Hematopoietic multipotent progenitor cell treated with erythropoietin and hydrocortisone succinate and interleukin-3 and kit ligand, for 4 days (in vitro differentiated cells): ENCODE measurements at places on chromosomes 12 and 14.

DNA sequence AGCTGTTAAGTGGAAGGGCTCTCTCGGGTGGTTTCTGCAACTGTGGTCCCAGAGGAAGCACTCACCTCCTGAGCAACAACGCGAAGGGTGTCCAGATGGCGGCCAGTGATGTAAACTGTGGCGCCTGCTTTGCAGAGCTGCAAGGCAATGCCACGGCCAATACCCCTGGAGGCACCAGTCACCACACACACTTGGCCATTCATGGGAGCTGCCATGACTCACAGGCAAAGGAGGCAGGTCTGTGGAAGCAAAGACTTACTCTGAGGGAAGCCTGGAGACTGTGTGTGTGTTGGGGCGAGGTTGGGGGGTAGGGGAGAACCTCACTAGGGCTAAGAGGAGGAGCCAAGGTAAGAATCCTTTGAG, 707 bp downstream of the DHRS1 start:
- DNase-seq, result peak; percentile 32

- DNase-seq, result no peak
These were observed 4.6 kb upstream of the SLC8A3 start for GRCh38 chr14:70193396-70193795.

- no peak for DNase-seq
These were observed 13.9 kb upstream of the PDE1B start for GRCh38 chr12:54535474-54535873.

DNA sequence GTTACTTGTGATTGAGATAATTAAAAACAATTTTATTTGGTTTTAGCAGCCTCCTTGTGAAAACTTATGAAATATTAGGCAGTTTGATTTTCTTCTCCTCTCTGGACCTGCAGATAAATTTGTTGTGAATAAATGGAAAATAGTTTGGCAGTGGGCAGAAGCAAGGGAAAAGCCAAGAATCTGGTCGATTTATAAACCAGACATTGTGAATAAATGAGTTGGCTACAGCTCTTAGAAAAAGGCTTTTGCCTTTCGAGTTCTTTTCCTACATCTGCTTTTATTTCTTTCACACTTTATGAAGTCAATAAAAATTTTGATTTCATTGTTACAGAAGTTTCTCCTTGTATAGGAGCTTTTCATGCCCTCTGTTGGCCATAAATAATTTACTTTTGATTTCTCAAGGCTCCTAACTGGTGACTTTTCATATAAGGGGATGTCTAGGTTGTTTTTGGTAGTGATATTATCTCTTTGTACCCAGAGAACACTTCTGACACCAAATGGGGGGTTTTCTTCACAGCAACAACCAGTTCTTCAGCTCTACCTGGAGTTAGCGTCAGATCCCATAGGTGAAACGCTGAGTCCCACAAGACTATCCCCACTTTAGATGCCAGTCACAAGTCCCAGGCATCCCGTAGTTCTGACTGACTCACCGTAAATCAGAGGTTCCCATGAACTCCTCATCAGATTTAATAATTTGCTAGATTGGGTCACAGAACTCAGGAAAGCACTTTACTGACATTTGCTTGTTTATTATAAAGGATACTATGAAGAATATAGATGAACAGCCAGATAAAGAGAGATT, 136.5 kb upstream of the DNM1L start:
- DNase-seq, result peak; percentile 33

GRCh38 chr14:104243200-104243599, 104.8 kb downstream of the KIF26A start:
- no peak for DNase-seq

- no peak for DNase-seq
These were observed 84.8 kb upstream of the KITLG start for GRCh38 chr12:88665071-88665470.

DNA sequence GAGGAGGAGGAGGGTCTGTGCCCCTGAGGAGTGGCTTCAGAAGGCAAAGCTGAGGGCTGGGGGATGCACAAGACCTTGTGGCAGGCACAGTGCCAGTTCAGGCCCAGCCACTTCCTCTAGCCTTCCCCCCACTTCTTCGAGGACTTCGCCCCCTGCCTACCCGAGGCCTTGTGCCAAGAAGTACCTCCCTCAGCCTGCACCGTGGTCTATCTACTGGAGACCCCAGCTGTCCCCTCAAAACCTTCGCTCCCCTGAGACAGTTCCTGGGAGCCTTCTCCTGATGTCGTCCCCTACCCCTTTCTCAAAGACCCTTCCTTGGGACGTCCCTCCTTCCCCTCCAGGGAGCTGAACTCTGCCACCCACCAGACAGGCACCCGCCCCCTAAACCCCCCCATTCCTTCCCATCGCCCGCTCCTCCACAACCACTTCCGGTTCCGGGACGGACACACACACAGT, 604 bp downstream of the ZNF384 start:
- DNase-seq, result peak; percentile 83

- no peak for DNase-seq
These were observed 91.6 kb upstream of the GRIN2B start for GRCh38 chr12:14072987-14073386.

DNA sequence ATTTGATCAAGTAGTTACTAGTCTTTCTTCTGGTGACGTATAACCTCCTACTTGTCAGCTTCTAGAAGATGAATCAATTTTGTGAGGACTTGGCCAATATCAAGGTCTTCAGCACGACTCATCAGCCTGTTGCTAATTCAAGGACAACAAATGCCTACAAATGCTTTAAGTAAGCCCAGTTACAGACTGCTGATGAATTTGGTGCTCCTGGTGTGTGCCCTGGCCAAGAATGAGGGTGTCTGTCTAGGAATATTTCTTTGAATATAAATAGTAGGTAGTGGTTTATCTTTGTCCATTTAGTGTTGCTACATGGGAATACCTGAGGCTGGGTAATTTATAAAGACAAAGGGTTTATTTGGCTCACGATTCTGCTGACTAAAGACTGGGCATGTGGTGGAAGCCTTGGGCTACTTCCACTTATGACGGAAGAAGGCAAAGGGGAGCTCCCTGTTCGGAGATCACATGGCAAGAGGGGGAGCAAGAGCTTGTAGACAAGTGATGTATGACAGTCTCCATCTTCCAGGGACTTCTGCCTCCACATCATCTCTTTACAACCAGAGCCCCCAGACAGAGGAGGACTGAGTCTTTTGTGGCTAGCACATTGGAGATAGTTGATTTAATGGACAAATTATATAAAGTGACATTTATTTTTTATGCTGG, 180.2 kb downstream of the CRADD start:
- no peak for DNase-seq

GRCh38 chr14:95191445-95192199, 34.3 kb upstream of the DICER1 start:
- DNase-seq, result peak; percentile 67

GRCh38 chr14:105316577-105316941, 2.0 kb downstream of the PACS2 start:
- no peak for DNase-seq

- DNase-seq, result no peak
These were observed 18.8 kb downstream of the OS9 start for GRCh38 chr12:57712701-57713100.

DNA sequence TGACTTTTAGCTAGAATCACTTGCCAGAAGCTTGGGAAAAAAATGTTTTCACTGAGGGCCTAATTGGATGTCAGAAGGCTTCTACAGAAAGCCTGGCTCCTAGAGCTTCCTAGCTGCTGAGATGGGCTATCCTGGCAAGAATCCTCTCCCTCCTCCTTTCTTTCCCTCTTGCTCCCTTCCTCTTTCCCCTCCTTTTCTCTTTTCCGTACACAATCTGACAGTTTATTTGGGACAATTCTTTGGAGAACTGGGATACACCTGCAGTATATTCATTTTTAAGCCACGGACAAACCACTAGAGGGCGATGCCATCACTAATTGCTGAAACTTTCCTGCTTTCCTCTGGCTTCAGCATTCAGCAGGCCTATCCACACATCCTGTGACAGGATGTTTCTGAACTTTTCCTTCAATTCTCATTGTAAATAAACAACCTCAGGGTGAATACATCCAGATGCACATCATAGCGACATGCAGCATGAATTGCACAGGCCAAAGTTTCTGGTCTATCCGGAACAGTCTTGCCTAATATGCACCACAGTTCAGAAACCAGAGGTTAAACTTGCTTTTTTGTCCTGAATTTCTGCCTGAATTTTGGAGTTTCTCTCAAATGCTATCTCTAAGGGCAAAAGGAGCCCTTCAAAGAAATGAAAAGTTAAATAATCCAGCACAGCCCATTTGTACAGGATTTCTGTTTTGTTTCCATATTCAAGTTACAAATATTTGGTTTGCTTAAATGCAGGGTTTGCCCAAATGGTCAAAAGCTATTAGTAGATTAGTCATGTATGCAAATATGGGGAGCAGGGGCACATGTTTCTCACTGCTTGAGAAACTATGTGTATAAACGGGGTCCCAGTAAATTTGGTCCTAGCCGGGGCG, 142.8 kb downstream of the PAWR start:
- DNase-seq, result peak; percentile 47

DNA sequence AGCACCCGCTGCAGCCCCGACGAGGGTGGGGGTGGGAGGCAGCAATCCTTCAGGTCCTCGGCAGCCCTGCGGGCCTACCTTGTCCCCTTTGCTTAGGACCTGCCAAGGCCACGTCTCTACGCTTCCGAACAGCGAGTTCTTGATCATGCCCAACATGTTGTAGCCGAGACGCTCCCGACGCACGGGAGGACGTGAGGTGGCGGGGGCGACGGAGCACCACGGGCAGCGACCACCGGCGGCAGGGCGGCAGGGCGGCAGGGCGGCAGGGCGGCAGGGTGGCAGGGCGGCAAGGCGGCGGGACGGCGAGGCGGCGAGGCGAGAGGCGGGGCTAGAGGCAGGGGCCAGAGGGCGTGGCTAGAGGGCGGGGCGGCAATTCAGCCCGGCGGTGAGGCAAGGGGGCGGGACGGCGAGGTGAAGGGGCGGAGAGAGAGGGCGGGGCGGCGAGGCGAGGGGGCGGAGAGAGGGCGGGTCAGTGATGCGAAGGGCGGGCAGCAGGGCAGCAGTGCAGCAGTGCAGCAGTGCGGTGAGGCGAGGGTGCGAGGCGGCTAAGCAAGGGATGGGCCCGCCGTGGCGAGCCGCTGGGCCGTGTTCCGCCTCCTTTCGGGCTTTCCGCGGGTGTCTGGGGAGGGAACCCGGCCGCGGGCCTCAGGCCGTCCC, at the start of gene HEBP1:
Gene HEBP1 (minus strand): TSS at position 307 of the 657 bp plus-strand sequence. CDS start 151 bp downstream, at position 156.
- peak; percentile 95 for DNase-seq

DNA sequence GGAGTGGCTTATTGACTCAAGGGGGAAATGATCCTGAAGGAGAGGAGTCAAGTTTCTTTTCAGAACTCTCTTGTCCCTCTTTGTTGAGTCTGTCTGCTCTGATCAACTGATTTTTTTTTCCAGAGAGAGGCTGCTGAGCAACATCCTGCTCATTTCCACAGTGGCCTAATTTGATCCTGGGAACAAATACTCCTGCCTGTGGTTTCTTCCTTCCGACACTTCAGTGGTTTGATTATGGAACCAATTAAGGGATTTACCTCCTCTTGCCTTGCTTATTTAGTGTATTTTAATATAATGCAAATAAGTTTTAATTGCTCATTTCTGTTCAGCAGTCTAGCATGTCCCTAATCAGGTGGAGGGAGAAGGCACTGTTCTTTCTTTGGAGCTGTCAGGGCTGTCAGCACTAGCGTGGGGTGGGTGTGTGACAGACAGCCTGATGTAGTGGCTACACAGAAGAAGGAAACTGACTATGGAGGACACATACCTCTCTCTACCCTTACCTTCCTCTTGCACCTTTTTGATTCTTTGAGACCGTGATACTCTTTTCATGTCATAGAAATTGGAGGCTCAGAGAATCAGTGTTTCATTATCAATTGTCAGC, 344.9 kb upstream of the STXBP6 start:
- DNase-seq, result no peak

GRCh38 chr12:124532331-124532750, 35.1 kb downstream of the NCOR2 start:
- DNase-seq, result peak; percentile 61

- DNase-seq, result peak; percentile 50
These were observed 6.4 kb upstream of the TC2N start for GRCh38 chr14:91873471-91874415.

DNA sequence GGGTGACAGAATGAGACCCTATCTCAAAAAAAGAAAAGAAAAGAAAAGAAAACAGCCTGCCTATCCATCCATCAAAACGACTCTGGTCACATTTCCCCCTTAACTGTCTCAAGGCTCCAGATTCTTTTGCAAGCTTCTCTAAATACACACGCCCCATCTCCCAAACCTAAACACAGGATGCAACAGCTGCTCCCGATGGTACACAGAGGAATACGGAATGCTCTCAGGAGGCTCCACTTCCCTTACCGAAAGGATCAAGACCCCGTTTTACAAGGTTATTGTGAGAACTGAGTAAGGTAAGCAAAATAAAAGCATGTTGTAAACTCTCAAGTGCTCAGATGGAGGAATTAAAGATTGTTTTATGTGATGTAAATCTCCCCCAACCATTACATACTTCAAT, 62.3 kb downstream of the NT5DC3 start:
- no peak for DNase-seq

- DNase-seq, result no peak
These were observed 179.2 kb upstream of the EGLN3 start for GRCh38 chr14:34129927-34130552.

- DNase-seq, result no peak
These were observed 185.9 kb downstream of the PPFIA2 start for GRCh38 chr12:81573228-81573627.

DNA sequence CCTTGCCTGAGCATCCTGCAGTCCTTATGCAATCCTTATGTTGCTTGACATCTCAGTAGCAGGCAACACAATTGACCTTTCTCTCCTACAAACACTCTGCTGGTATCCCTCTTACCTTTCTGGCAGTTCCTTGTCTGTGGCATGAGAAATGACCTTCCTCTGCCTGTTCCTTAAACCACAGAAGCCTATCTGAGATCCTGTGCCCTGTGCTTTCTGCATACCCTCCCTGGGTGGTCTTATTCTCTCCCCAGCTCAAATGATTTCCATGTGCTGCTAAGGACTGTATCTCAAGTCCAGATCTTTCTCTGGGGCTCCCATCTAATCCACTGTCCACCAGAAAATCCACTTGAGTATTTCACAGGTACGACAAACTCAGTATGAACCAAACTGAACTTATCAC, 2.0 kb upstream of the ARHGAP9 start:
- no peak for DNase-seq

DNA sequence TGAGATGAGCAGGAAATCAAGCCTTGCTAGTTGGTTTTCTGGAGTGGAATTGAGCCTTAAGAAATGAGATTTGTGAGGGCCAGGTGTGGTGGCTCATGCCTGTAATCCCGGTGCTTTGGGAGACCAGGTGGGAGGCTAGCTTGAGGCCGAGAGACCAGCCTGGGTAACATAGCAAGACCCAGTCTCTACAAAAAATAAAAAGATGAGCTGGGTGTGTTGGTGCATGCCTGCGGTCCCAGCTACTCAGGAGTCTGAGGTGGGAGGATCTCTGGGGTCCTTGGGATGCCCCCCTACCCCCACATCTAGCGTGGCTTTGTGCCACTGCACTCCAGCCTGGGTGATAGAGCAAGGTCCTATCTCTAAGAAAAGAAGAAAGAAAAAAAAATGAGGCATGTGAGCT, 104.2 kb upstream of the RTL1 start:
- no peak for DNase-seq

DNA sequence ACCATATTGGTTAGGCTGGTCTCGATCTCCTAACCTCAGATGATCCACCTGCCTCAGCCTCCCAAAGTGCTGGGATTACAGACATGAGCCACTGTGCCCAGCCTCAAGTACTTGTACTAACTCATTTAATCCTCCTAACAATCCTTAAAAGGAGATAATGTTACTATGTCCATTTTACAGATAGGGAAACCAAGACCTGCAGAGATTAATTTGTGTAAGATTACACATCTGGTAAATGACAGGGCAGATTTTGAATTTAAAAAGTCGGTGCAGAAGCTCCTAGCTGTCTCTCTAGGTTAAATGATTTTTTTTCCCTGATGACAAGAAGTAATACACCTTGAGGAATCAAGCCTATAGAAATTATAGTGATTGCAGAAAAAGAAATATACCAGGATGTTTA, 13.7 kb upstream of the HECTD1 start:
- DNase-seq, result no peak

- no peak for DNase-seq
These were observed 227.2 kb downstream of the BTG1 start for GRCh38 chr12:91918431-91918830.
